ENCODE measurements at places on chromosomes 2 and 18.

GRCh38 chr2:21332993-21333625, 209.3 kb downstream of the TDRD15 start:
- DNase-seq = no peak

DNA sequence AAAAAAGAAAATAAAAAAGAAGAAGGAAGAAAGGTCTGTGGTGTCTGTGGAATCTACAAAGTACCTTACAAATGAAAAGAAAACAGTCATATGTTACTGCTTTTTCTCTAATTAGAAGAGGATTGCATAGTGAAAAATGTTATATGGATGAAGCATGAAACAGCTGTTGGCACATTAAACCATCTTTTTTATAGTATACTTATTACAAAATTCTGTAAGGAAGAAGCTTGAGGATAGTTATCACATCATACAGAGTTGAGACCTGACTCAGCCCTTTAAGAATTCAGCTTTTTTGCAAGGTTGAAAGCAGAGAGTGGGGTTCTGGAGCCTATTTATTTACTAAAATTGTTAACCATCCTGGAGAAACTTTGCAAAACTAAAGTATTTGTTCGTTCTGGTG, 222.7 kb downstream of the PHLPP1 start:
- no peak for DNase-seq

- no peak for DNase-seq
Observed at GRCh38 chr2:20578266-20578894, 72.5 kb downstream of the HS1BP3 start.

GRCh38 chr2:26172871-26173775, at the start of gene GAREM2:
GAREM2 (plus strand) TSS chr2:26173088; CDS start chr2:26173221, 133 bp downstream.
- no peak for DNase-seq

GRCh38 chr18:10401521-10401920, 52.9 kb upstream of the APCDD1 start:
- DNase-seq = no peak

Measured in adrenal gland (tissue), 19 donors.